ENCODE measurements at places on chromosomes 16 and 17.

GRCh38 chr16:13997526-13997925 lies 73.6 kb upstream of the MRTFB start:
- DNase-seq, result no peak

DNA sequence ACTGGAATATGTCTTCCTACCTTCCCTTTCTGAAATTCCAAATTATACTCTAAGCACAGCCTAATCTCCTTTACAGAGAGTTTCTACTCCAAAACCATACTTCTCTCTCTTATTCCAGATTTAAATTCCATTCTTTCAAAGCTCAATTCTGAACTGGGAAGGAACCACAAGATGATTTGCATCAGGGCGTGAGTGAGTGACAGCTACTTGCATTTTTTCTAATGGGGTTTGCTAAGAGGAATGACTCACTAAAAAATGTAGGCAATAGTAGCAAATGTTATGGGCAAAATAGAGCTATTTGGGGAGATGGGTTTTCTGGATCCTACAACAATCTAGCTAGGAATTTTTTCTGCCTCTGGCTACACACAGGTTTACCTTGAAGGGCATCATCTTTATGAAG lies 244.6 kb upstream of the PSMD7 start:
- no peak for DNase-seq

DNA sequence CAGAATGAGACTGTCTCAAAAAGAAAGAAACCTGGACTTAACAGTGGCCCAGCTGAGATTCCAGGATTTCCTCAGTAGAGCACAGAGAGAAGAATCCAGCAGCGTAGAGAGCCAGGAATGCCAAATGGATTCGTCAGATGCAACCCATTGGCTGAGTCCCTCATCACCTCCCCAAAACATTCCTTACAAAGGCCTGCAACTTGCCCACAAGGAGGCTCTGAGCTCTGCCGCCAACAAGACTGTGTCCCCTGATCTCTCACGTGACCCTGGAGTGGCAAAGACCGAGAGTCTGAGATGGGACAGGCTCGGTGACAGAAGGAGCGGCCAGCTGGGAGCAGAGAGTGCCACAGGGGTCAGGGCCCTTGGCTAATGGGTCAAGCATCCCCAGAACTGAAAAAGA lies 6.9 kb upstream of the CHMP6 start:
- DNase-seq, result no peak

DNA sequence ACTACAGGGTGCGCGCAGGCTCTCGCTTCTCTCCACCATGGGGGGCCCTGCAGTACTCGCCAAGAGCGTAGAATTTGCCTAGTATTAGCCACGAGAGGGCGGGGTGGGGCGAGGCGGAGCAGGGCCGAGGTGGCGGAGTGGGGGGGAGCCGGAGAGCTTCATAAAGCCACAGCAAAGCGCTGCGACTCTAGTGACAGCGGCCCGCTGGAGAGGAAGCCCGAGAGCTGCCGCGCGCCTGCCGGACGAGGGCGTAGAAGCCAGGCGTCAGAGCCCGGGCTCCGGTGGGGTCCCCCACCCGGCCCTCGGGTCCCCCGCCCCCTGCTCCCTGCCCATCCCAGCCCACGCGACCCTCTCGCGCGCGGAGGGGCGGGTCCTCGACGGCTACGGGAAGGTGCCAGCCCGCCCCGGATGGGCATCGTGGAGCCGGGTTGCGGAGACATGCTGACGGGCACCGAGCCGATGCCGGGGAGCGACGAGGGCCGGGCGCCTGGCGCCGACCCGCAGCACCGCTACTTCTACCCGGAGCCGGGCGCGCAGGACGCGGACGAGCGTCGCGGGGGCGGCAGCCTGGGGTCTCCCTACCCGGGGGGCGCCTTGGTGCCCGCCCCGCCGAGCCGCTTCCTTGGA lies at the start of gene TBX21:
TBX21 (plus strand) TSS at position 190 of the 627 bp plus-strand sequence; CDS start at position 409, 219 bp downstream.
- peak; percentile 93 for DNase-seq

- no peak for DNase-seq
These were observed 60.9 kb downstream of the SPAG9 start for GRCh38 chr17:51059781-51060180.

DNA sequence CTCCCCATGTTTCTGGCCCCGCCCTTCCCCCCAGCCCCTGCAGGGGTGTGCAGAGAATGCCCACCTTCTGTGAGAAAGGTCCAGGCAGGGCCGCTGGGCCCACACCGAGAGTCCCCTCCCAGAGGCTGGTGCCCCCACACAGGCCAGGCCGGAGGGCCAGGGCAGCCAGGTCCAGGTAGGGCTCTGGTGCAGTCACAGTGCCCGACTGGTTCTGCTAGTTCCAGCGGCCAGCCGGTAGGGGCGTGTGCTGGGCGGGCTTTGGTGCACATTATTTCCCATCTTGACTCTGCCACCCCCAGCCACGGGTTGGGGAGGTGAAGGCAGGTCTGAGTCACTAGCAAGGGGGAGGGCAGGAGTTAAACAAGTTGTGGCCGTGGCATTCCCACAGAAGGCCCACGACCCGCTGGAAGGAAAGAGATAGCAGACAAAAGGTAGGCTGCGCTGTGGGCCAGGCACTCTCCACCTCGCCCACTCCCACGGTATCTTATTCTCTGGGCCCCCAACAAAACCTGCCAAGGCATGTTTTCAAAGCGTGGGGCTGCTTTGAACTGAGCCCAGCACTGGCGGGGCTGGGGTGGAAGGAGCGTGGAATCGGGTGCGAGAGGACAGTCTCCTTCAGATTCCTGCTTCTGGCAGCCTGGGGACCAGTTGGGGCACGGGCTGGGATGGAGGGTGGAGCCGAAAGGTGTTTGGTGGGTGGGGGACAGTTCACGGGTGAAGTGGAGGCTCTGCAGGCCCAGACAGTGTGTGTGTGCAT lies 1.9 kb downstream of the EPN3 start:
- DNase-seq, result peak; percentile 25

DNA sequence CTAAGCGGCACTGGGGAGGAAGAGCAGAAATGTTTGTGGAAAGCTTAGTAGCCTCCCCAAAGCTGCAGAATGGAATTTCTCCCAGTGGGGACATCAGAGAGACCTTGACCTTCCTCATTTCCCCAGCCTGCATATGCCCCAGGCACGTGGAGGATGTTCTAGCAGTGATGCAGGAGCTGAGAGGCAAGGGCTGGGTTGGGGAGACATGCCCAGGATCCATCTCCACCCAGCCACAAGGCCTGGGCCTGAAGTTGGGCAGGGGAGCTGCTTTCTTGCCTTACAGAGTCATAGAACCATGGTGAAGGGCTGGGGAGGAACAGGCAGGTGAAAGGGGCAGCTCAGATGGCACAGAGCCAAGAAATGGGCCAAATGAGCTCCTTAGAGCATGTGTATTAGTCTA lies 104.0 kb downstream of the TMEM132E start:
- no peak for DNase-seq

GRCh38 chr17:51481370-51481769 lies 221.0 kb downstream of the UTP18 start:
- no peak for DNase-seq

GRCh38 chr16:83779886-83780285 lies 27.9 kb upstream of the HSBP1 start:
- no peak for DNase-seq

- no peak for DNase-seq
These were observed 29.8 kb upstream of the SPPL2C start for GRCh38 chr17:45814622-45815606.

DNA sequence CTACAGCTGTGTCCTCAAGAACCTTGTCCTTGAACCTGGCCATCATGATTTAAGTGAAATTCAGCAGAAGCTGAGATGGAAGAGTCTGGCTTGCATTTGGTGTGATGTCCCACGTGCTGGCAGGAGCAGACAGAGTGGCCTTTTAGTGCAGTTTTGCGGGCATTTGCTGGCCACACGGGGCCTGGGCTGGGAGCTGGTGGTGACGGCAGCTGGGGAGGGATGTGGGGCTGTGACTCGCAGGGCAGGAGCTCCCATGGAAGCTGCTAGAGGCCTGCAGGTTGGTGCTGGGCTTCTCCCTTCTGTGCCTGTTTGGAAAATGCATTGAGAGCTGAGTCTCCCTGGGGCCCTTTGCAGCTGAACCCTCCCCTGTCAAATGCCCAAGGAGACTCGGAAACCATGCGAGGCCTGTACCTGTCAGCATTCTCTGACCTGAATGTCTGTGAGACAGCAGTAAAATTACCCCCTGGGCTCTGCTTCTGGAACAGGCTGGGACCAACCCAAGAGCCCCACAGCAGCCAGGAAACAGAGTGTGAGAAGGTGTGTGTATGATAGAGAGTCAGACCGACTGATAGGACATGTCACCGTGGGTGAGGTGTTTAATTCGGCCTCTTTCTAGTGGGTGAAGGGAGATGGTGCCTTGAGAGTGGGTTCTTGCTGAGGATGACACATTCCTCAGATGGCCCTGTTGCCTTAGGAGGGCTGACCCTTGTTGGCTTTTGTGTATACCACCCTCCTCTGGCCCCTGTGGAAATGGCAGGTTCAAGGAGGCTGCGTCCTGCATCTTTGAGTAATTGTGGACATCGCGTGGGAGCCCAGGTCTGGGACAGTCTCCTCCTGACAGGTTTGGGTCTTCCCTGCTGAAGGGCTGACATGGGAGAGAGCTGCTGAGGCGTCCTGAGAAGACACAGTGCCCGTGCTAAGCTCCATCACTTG lies 145.5 kb downstream of the MSI2 start:
- no peak for DNase-seq

DNA sequence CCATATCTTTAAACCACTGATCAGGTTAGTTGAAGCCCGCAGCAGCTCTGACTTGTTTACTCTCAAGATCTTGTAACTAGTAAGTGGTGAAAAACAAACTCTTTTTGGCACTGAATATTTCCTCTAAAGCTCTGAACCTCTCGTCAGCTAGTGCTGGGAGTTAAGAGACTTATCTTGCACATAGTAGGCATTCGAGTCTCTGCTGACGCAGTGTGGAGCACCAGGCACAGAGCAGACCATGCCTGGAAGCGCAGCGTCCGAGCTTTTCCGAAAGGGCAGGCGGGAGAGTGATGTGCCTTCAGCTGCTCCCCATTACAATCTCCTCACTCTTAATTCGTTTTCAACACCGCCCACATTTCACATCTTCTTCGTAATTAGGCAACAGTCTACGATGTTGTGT lies 63.0 kb downstream of the SMG6 start:
- DNase-seq, result no peak

DNA sequence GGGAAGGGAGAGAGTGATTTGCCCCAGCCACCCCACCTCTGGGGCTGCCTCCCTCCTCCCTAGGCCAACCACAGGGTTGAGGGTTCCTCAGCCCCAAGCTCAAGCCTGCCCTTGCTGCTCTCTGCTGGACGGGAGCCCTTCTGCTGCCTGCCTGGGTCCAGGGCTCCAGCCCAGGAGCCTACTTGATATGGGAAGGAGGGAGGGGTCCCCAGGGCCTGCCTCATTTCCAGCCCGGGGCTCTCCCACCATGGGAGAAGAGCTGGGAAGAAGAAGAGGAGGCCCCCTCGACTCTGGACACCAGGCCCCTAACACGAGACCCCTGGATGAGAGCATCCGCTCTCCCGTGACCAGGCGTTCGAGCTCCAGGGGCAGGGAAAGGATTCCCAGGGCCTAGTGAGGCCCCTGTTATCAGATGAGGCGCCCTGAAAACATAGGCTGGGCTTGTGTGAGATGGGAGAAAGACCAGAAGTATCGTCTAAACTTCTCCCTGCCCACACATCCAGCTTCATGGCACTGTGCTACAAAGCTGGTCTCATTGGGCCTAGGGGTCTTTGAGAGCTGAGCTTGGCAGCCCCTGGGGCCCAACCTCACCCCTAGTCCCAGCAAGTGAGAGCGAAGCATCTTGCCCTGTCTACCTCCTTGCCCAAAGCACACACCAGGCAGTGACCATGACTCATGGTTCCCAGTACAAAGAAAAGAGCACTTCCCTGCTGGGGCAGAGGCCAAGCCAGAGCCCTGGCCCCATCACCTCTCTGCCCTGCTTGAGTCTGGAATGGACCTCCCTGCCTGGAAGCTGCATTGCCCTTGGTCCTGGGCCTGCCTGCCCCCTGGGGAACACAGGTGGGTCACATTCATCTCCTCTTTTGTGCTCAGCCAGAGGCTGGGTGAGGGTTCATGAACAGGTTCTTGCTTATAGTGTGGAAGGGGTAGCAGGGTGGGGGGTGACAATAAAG lies 987 bp downstream of the SLC16A5 start:
- no peak for DNase-seq

GRCh38 chr17:49439673-49440571 lies 25.2 kb upstream of the PHB1 start:
- no peak for DNase-seq

DNA sequence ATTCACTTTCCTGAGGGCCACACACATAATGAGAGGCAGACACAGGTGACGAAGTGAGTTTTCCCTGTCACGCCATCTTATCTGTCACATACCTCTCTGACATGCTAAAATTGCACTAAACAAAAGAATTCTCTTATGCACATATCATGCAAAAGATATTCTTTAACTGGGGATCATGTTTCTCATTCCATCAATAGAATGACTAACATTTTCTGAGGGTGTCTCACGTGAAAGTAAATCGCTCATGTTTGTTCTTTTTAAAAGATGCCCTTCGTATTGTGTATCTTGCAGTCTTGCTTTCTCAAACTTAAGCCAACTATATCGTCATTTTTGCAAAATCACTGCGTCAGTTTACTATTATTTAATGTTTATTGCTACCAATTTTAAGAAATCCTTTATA lies 306.4 kb downstream of the WWOX start:
- DNase-seq, result no peak

DNA sequence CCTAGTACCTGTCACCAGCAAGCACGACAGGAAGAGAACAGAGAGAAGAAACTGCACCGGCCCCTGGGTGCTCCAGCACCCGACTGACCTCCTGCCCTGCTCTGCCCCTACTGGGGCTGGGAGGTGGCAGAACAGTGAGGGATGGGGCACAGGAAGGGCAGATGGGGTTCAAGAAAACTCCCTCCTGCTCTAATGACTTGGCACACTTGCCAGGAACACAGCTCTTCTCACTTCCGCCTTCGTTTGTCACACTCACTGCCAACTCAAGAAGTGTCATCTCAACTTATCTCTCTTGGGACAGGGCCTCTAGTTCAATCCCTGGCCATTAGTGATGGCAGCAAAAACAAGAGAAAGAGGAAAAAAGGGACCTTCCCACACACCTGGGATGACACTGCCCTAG lies 42.7 kb upstream of the ICAM2 start:
- no peak for DNase-seq

DNA sequence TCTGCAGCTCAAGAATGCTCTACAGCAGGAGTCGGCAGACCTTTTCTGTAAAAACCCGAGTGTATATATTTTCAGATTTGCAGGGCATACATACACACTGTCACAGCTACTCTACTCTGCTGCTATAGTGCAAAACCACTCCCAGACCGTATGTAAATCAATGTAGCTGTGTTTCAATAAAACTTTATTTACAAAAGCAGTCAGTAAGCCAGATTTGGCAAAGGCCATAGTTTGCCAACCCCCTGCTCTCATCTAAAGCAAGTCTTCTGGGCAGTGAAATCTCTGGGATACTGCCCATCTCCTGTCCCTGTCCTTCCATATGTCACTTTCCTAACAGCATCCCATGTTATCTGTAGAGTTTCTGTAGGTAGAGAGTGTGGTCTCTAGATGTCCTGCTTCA lies 57.2 kb upstream of the GSG1L start:
- DNase-seq, result no peak

GRCh38 chr16:1131378-1131994 lies 21.4 kb upstream of the CACNA1H start:
- DNase-seq, result no peak

GRCh38 chr17:44318077-44318892 lies 6.3 kb downstream of the SLC25A39 start:
- no peak for DNase-seq
